ENCODE measurements at places on chromosomes 5 and 9. TPM values are rescaled to one million over a fixed set of nuclear protein-coding genes. Genes with fewer than 3 reads are reported as not detected.
A peak's percentile ranks its signal among the peaks of the same experiment; 100 is the strongest.

DNA sequence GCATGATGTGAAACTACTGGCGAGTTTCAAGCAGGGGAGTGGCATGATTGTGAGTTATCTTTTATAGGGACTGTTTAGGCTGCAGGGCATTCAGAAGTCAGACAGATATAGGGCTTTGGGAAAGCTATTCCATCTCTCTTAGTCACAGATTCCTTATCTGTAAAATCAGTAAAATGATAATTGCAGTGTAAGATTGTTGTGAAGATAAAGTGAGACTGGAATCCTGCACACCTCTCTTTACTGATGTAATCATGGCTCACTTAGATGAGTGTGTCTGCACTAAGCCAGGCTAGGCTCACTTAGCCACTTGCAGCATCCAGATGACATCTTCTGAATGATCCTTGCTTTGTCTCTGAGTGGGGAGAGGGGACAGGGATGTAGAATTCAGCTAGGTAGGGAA, 81.8 kb upstream of the MAMDC2 start:
- no peak for DNase-seq

GRCh38 chr5:14929293-14930065, 57.9 kb upstream of the ANKH start:
- DNase-seq, result no peak

DNA sequence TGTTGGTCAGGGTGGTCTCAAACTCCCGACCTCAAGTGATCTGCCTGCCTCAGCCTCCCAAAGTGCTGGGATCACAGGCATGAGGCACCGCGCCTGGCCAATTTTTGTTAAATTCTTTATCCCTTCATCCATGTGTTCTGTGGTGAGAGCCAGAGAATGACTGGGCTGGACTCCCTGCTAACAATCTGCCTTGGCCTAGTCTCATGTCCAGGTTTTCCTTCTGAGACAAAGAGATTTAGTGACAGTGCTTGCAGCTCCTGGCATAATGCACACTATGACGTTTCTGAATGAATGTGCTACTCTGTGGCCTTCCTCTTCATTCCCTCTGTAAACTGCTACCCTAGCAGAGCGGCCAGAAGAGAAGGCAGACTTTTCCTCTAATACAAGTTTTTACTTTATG, 79.3 kb downstream of the FOXD1 start:
- DNase-seq, result no peak

DNA sequence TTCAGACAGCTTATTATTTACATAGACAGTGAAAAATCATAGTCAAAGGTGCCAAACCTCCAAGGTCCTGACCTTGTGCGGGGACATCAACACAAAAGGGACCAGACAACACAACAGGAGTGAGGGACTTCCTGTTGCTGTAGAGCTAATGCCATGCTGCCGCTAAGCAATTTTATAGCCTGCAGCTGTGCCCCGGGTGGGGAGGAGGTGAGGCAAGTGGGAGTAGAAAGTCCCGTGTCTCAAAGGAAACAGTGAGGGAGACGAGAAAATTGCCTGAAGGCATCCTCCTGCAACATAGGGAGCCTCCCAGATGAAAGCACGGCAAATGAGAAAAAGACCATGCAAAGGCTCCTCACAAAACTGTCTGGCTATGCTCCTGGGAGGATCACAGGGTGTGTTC, 58.8 kb downstream of the CAAP1 start:
- DNase-seq, result peak; percentile 35

- no peak for DNase-seq
Observed at GRCh38 chr5:156147261-156147943, 179.6 kb upstream of the SGCD start.

GRCh38 chr9:88587885-88588649, 53.1 kb downstream of the NXNL2 start:
- DNase-seq, result no peak

DNA sequence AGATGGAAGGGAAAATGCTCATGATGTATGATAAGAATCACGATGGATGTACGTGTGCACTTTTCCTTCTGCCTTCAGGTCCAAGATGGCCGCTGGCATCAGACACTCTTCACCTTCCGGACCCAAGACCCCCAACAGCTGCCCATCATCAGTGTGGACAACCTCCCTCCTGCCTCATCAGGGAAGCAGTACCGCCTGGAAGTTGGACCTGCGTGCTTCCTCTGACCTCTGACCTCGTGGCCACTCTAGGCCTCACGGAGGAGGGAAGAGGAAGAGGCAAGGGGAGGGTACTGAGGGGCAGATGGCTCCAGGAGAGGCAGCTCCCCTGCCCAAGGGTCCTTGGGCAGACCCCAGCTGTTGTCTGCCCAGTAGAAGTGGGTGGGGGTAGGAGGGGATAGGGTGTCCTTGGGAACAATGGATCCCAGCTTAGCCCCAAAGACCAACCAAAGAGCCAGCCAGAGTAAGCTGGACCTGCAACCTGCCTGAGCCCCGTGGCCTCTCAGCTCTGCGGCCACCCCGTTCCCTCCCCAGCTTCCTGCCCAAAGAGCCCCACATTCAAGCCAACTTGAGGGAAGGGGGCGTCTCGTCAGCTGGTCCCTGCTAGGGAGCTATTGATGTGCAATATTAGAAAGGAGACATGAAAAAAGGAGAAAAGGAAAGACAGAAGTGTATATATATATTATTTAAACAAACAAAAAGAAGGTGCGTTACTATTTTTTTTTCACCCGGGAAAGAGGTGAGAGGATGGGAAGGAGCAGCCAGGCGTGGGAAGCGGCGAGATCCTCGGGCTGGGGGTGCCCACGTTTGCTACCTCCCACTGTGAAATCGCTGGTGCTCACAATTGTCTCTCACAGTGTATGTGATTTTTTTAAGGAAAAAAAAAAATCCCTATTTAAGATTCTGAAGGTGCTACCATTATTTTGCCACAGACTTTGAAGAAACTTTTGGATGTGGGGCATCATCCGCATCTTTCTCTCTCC, 12.1 kb upstream of the ORM1 start:
- no peak for DNase-seq

GRCh38 chr9:27785714-27786100, 212.4 kb upstream of the C9orf72 start:
- no peak for DNase-seq

DNA sequence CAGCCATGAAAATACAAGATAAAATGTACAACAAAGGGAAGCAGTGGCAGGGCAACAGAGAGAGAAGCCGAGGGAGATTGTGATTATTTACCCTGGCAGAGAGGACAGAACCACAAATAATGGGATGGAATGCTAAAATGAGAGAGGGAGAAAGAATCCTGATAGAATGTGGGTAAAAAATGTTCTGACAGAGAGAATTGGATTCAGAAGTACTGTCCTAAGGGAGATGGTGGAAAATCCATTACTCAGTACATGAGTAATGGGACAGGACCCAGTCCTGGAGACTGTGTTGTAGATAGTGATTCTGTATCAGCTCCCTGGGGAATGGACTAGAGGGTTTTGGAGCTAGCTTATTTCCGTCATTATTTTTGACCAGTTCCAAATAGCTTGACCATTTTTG, 831.5 kb downstream of the MAT2B start:
- DNase-seq, result no peak

- DNase-seq, result no peak
Observed at GRCh38 chr5:168120401-168121137, 170.9 kb upstream of the WWC1 start.

RAD1 gene
- total RNA-seq, result 37.3 TPM

MIGA2 gene
- 41.7 TPM for total RNA-seq
